ENCODE measurements at places on chromosomes 13 and 19. TPM values are rescaled to one million over a fixed set of nuclear protein-coding genes. Genes with fewer than 3 reads are reported as not detected.

DNA sequence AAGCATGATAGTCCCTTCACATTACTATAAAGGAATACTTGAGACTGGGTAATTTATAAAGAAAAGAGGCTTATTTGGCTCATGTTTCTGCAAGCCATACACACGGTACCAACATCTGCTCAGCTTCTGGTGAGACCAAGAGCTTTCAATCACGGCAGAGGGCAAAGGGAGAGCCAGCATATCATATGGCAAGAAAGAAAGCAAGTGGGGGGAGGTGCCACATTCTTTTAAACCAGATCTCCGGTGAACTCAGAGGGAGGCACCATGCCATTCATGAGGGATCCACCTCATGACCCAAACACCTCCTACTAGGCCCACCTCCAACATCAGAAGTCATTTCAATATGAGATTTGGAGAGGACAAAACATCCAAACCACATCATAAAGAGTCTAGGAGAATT lies 20.3 kb downstream of the XPO4 start:
- H3K27ac ChIP-seq = no peak overlapping the region
- no peak for DNase-seq

DNA sequence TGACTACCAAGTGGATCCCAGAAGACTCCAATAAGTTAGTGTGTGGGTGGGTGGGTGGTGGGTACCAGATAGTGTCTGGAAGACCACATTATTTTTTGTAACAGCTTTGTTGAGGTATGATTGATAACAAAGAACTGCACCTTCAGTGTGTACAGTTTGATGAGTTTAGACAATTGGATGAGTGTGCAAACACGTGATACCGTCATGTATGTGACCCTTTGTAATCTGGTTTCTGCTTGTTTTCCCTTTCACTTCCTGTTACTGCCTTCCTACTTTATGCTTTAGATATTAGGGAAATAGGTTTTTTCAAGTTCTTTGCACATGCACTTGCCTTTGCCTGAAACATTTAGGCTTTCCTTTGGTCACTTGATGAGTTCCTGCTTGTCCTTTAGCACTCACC lies 8.5 kb downstream of the RPL21 start:
- no peak overlapping the region for H3K27ac ChIP-seq
- H3K27me3 ChIP-seq = no peaks in the 10 kb centered on the region
- H3K4me3 ChIP-seq = no peak overlapping the region
- H3K4me1 ChIP-seq = no peaks in the 10 kb centered on the region
- no peak for DNase-seq

TLE6 gene
- total RNA-seq = 5.3 TPM

PRR22 gene
- total RNA-seq = 1.3 TPM

- no peaks in the 10 kb centered on the region for H3K27me3 ChIP-seq
- H3K4me3 ChIP-seq = peak overlapping the region; percentile 96
- no peak for DNase-seq
These were observed 644 bp downstream of the MED26 start for GRCh38 chr19:16627193-16627927.

- no peaks in the 10 kb centered on the region for H3K27me3 ChIP-seq
- H3K4me1 ChIP-seq = no peaks in the 10 kb centered on the region
- no peak for DNase-seq
- no peak overlapping the region for H3K4me3 ChIP-seq
These were observed 62.9 kb upstream of the URI1 start for GRCh38 chr19:29878973-29879654.

DNA sequence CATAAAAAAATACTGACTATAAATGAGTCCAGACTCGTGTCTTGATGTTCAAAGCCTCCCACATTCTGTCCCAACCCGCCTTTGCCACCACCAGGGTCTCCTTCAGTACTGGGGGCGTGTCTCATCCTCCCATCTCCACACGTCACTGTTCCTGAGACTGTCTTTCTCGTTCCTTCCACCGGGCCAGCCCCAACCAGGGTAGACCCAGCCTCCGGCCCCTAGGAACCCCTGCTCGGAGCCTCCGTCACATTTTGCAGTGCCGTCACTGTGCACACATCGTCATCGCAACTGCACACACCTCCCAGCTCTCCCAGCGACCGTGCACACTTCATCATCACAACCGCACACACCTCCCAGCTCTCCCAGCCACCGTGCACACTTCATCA lies 73.4 kb downstream of the SPACA7 start:
- H3K4me3 ChIP-seq = no peak overlapping the region
- no peak for DNase-seq
- H3K36me3 ChIP-seq = no peaks in the 10 kb centered on the region
- H3K27me3 ChIP-seq = no peaks in the 10 kb centered on the region
- H3K4me1 ChIP-seq = no peaks in the 10 kb centered on the region
- H3K27ac ChIP-seq = no peak overlapping the region

- H3K36me3 ChIP-seq = no peaks in the 10 kb centered on the region
- H3K4me3 ChIP-seq = peak overlapping the region; percentile 47
- no peak for DNase-seq
These were observed 3.2 kb upstream of the GSX1 start for GRCh38 chr13:27789153-27789494.

DNA sequence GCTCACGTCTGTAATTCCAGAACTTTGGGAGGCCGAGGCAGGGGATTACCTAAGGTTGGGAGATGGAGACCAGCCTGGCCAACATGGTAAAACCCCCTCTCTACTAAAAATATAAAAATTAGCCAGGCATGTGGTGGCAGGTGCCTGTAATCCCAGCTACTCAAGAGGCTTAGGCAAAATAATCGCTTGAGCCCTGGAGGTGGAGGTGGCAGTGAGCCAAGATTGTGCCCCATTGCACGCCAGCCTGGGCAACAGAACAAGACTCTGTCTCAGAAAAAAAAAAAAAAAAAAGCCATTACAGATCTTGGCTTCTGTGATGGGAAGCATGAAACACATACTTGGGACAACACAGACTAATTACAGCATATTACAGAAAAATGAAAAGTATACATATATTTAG lies 1404.5 kb upstream of the SPRY2 start:
- DNase-seq = no peak
- H3K36me3 ChIP-seq = no peaks in the 10 kb centered on the region
- no peaks in the 10 kb centered on the region for H3K4me1 ChIP-seq
- no peaks in the 10 kb centered on the region for H3K27me3 ChIP-seq

ARHGAP33 gene
- 15.4 TPM for total RNA-seq
